SJCRH30 (cell line): ENCODE measurements at places on chromosomes 1 and 21. TPM values are rescaled to one million over a fixed set of nuclear protein-coding genes. Genes with fewer than 3 reads are reported as not detected.

The TAL1 gene
- 2.9 and 4.2 TPM in 2 replicates for total RNA-seq

The LCE3E gene
- not detected in 2 replicates for total RNA-seq

The OR10X1 gene
- total RNA-seq = not detected in 2 replicates

The RAP1A gene
- 33.8 and 39.0 TPM in 2 replicates for total RNA-seq

The PGLYRP3 gene
- total RNA-seq = not detected in 2 replicates

- no peak overlapping the region for H3K27ac ChIP-seq
- H3K36me3 ChIP-seq = no peaks in the 10 kb centered on the region
- H3K4me3 ChIP-seq = no peak overlapping the region
Observed at GRCh38 chr1:56411484-56412180, 167.7 kb downstream of the PLPP3 start.

DNA sequence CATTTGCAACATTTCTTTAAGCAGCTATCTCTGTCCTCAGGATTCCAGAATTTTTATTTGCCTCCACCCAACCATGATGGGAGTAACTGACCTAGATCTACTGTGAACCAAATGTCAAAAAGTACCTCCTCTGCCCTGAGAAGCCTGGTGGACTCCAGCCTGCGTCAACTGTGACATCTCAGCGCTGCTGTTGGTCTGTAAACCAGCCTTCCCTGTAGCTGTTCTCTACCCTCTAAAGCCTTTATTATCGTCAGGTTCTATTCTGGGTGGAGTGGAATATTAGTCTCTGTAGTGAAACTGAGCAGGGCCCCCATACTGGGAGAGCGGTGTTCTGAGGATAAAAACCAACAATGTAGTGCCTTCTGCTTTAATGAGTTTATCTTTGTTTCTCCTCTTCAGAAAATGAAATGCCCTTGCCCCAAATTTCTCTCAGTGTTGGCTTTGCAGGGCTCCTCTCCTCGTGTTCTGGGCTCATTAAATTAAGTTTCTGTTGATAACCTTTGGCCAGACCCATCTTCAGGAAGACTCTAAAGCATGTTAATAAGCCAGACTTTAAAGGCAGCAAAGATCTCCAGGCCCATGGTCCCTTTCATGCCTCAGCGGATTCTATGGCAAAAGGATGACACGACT lies 223.1 kb upstream of the PLXNA2 start:
- peaks cover 10% of the 10 kb centered on the region for H3K27me3 ChIP-seq
- no peak overlapping the region for H3K4me3 ChIP-seq
- no peak for DNase-seq
- no peaks in the 10 kb centered on the region for H3K36me3 ChIP-seq

DNA sequence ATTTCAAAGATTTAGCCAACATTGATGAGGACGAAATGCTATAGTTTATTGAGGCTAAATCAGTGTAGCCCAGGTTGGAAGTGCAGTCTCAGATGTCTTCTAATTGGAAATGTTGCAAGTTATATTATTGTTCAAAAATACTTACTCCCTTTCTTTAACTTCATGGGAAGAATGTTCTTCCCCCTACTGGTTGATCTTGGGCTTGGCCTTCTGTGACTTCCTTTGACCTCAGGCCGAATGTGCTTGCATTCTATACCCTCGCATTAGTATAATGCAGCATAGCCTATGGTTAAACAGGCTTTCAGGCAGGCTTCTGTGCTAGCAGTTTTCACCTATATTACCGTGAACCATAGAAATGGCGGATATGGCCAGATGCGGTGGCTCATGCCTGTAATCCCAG lies 77.3 kb downstream of the RPE65 start:
- no peak for DNase-seq
- no peaks in the 10 kb centered on the region for H3K36me3 ChIP-seq
- no peak overlapping the region for H3K4me3 ChIP-seq
- H3K27ac ChIP-seq = no peak overlapping the region
- no peaks in the 10 kb centered on the region for H3K4me1 ChIP-seq
